DMS 273 treated with DMSO at 0.1 percent for 48 hours (cell line): ENCODE measurements at places on chromosomes 4 and X.

DNA sequence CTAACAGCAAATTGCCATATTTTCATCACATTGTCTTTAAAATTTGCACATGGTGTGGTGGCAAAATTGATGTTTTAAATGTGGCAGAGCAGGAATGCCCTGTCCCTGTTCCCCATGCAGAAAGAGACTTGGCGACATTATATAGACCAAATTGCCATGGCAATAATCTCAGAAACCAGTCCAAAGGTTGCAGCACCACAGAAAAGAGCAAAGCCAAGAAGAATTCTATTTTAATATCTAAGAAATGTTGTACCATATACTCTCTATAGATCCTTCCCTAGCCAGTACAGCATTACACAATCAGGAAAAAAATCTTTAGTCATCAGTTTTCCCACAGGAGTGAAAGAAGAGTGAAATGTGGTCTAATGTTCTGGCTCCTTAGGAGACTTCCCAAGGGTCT lies 80.0 kb downstream of the UGT2B28 start:
- no peak for DNase-seq

- no peak for DNase-seq
Observed at GRCh38 chr4:147714575-147715401, 17.1 kb upstream of the ARHGAP10 start.

- DNase-seq = no peak
Observed at GRCh38 chr4:152220201-152220666, 315.7 kb downstream of the FBXW7 start.

DNA sequence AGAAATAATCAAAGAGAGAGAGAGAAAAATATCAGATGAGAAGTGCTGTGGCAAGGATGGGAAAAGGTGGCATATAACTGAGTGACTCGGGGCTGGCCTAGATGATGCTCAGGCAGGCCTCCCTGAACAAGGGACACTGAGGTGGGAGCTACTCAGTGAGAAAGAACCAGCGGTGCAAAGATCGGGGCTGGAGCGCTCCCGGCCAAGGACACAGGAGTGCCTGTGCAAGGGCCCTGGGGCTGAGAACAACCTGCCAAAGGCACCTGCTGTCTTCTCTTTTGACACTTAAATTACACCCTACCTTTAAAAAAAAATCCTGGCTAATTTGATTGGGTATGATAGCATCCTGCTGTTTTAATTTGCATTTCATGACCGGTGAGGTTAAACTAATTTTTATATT lies 77.7 kb upstream of the C4orf50 start:
- no peak for DNase-seq

DNA sequence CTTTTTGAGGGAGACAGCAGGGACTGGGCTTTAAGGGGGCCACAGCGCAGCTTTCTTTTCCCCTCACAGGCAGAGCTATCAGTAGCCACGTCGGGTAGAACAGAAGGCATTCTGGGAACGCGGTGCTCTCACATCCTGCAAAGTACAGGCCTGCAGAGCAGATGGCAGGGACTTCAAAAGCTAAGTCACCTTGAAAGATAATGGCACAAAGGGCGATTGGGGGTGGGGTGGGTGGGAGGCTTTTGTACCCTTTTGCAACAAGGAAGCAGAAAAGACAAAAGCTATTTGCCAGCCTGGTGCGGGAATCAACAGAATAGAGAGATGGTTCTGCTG lies 93.9 kb downstream of the PHKA2 start:
- DNase-seq = no peak

GRCh38 chr4:176924238-176924637 lies 131.5 kb upstream of the VEGFC start:
- no peak for DNase-seq

DNA sequence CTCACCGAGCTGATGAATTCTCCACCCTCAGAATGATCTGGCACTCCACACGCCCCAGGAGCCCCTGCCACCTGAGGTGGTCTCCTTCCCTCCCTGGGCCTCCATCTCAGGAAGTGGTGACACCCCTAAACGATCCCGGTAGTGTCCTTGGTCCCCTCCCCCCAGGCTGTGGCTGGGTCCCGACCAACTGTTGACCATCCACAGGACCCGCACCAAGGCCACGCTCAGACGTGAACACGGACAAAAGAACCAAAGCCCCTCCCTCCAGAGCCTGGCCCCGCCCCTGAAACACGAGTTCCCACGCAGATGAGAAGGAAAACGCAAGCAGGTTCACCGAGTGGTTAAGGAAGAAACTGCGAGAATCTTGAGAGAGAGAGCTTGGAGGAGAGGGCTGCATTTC lies 16.6 kb downstream of the LRPAP1 start:
- DNase-seq = no peak

- DNase-seq = no peak
Observed at GRCh38 chrX:150409486-150409885, 46.4 kb downstream of the MAMLD1 start.

DNA sequence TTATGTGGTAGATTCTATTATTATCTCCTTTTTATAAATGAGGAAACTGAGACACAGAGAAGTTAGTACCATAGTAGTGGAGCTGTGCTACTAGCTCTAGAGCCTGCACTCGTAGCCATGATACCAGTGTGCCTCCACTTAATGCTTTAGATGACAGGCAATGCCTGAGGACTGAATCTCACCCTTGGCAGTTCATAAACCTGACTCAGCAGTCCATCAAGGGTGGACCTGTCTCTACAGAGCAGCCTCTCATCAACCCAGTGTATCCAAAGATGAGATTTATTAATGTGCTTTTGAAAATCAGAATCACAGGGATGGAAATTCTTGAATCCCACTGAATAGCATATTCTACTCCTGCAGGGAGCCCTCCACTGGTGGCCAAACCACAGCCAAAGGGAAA lies 483.2 kb upstream of the DIPK2B start:
- DNase-seq = no peak

DNA sequence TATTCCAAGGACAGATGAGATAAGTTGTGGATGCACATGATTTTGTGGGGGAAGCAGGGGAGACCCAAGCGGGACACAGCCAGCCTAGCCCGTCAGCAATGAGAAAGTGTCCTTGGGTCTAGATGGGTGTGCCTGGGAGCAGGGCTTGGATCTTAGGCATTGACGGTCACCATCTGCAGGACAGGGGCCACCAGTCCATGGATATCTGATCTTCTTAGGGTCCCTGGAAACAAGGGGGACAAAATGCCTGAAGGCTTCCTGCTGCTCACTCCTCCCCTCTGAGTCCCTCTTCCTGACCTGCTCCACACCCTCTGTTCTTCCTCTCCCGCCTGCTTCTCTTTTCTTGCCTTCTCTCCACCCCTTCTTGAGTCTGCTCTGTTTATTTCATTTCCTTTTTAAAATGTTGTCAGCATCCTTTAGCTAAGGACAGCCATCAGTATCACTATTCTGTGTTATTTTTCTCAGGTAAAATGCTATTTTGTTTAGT lies 298.4 kb downstream of the RAPGEF2 start:
- DNase-seq = no peak

DNA sequence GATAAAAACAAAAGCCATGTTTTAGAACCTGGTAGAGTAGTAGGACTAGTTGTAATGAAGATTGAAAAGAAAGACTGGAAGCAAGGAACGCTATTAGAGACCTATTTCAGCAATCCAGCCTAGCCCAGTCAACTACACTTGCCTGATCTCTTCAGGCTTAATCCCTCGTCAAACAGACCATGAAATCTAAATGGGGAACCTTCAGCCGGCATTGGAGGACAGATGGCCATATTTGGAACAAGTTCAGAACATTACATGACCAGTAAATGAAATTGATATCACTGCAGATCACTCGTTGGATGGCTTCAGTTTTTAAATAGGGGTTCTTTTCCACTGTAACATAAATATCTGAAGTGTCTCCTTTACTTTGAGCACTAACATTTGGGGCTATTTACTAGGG lies 84.8 kb upstream of the WDR44 start:
- peak; percentile 59 for DNase-seq

DNA sequence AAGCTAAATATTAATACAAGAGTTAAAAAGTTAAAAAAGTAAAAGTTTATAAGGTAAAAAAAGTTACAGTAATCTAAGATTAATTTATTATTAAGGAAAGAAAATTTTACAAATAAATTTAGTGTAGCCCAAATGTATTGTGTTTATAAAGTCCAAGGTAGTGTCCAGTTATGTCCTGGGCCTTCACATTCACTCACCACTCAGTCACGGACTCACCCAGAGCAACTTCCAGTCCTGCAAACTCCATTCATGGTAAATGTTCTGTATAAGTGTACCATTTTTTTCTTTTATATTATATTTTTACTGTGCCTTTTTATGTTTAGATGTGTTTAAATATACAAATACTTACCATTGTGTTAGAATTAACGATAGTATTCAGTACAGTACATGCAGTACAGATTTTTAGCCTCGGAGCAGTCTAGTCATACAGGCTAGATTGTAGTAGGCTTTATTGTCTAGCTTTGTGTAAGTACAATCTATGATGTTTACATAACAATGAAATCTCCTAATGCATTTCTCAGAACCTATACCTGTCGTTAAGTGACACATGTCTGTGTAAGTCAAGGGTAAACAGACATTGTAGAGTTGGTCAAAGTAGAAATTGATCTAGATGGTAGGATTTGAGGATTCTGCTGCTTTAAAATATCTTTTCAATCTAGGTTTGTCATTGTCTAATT lies 197.7 kb downstream of the GC start:
- no peak for DNase-seq

DNA sequence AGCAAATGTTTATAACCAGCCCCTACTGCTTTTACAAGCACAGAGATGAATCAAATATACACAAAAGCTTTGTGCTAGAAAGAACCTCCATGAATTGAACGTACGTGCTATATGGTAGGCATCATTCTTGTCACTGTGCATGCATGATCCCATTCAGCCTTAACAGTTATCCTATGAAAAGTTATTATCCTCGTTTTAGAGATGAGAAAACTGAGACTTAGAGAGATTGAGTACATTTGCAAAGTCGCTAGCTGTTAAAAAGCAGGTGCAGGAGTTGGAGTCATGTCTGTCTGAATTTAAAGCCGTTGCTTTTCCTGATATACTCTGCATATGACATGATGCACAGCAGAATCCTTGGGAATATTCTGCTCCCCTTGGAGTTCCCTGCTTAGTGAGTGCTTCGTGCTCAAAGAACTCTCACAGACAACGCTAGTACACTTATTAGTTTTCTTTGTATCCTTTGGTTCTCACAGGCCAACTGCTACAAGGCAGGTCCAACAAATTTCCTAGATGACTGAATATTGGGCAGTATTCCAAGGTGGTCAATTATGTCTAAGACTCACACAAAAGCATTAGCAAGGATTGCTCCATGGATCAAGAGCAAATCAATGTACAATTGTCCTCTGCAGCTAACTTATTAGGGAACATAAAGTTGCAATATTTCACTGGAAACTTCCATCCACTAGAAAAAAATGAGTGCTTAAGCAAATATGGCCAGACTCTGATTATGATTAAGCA lies 42.8 kb upstream of the TRIM2 start:
- no peak for DNase-seq

- DNase-seq = no peak
Observed at GRCh38 chr4:125306112-125306511, 8.6 kb upstream of the FAT4 start.

GRCh38 chr4:165834116-165834515 lies 38.9 kb upstream of the TLL1 start:
- DNase-seq = no peak

DNA sequence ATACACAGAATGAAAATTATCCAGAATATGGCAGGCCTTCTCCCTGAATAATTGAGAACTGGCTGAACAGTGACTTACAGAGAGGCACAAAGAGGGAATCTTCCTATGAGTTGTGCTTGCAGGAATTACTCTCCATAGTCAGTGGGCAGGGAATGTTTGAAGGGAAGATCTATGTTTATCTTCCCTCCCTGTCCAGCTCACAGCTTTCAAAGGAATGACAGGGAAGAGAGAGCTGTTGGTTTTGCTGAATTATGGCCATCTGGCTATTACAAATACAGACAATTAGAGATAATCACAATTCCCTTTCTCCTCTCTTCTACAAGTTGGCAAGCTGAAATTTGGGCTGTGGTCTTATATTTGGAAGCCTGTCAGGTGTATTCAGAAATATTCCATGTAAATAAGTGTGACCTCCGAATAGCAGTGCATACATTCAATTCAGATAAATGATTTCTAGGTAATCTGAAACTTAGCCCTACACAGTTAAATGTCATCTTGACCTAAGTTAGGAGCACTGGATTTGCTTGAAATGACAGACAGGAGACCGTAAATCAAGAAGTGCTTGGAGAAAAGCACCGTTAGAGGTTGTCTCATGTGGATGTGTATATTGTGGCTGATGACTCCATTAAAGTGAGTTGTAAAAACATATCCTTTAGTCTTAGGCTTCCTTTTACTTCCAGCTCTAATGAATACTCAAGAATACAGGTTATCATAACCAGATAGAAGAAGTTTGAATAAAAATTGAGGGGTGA lies 136.8 kb downstream of the C4orf33 start:
- DNase-seq = no peak

DNA sequence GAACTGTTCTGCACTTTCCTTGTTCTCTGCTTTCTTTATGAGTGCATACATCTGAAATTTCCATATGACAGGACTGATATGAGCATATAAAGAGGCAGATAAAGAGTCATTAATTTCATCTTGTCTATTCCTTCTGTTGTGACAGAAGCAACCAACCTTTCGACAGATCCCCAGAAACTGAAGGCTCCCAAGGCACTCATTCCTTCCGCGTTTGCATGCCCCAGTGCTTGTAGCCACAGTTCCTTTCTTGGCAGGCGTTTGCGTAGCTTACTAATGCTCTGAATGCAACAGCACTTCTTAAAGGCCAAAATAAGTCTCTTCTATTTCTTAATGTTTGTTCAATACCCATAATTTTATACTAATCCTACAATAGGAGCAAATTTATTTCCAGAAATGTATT lies 94.0 kb upstream of the TBL1X start:
- DNase-seq = no peak

GRCh38 chr4:168796362-168797106 lies 213.5 kb downstream of the CBR4 start:
- DNase-seq = no peak

DNA sequence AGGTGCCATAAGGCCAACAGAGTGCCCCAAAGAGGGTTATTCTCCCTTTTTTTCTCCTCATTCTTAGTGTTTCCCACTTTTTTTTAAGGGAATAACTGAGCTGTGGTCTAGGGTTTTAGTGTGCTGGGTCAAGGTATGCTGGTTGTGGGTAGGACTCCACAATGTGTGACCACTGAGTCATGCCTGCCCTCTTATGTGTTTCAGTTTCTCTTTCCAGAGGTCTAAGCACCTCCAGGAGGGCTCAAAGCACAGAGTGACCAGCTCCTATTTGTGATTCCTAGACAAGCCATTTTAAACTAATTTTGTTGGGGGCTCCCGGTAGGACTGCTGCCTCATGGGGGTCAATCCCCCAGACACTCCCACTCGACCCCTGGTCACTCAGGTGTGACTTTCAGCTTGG lies 80.5 kb upstream of the GC start:
- no peak for DNase-seq
